ENCODE measurements at places on chromosomes 7 and 10.

DNA sequence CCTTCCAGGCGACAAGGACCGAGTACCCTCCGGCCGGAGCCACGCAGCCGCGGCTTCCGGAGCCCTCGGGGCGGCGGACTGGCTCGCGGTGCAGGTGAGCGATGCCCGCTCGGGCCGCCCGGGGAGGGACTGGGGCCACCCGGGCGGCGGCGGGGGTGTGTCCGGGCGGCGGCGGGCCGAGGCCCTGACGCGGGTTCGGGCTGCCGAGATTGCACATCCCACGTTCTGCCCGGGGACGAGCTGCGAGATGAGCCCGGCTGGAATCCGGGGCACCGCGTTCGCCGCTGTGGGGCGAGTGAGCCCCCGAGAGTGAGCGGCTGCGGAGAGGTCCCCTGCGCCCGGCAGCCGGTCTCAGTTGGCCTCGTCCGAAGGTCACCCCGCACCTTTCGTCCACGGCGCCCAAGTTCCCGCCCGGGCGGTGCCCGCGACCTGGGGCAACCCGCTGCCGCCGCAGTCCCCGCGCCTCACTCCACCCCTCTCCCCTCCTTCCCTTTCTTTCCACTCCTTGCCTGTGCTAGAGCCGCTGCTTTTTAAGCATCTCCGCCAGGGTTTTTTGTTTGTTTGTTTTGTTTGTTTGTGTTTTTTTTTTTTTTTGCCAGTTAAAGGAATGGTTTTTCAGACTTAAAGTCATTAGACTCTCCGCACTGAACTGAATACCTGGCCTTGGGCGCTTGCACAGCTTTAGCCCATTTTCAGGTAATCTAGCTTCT is 515 bp downstream of the RALA start:
- no peak for DNase-seq

- peak; percentile 67 for DNase-seq
These were observed 51.7 kb downstream of the PROSER2 start for GRCh38 chr10:11874568-11875493.

DNA sequence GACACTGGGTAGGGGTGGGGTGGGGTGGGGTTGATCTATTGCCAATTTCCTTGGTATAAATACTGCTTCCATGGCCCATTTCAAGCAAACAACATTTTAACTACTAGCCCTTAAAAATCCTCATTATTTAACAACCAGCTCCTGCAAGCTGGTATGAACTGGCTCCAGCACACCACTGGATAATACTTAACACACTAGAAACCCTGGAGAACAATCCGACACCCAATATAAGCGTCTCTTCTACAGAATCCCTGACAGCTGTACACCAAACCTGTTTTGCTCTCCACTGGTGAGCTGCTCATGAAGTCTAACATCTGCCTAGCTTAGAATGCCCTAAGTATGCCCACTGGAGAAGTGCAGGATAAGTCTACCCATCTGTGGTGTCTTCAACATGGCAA is 116.8 kb downstream of the HIPK2 start:
- no peak for DNase-seq

DNA sequence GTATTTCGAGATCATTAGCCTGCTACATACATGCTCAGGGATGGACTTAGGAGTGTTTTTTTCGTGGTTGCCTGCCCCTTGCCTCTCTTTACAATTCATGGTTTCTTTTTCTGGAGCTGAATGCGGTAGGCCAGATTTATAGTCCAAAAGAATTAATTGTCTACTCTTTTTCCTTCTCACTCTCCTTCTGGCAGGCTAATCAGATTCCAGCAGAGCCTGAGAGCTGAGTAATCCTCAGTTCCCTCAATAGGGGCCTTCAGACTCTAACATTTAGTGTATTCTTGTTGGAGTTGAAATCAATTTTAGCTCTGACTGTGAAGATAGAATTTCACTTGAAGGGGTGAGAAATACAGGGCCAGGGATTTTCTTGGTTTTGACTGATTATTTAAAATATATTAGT is 16.4 kb downstream of the SORCS3 start:
- DNase-seq: no peak

DNA sequence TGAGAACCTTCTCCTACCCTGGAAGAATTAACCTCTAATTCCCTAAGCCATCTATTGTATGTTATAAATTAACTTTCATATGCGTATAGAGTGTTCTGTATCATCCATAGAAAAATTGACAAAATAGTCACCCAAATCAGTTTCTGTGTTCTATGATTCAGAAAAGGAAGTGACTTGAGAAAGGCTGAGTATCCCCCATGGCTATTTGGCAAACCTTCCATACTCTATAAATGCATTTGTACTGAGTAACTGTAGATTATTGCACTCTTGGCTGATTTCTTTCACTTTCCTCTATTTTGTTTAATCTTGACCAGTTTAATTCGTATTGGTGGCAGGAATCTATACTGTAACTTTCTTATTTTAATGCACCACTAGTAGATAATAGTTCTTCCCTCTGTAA is 182.2 kb downstream of the HTR7 start:
- peak; percentile 76 for DNase-seq

Measured in iris pigment epithelial cell (primary cell).